T-helper 1 cell treated with Interleukin-12 subunit alpha and Interleukin-12 subunit beta and Interleukin-4 antibody, amounts not matched to agents 30 ng/mL and 1 ng/mL, for 36 hours (primary cell): ENCODE measurements at places on chromosomes 2 and 18. TPM values are rescaled to one million over a fixed set of nuclear protein-coding genes. Genes with fewer than 3 reads are reported as not detected.

Gene KIAA1328
- total RNA-seq = 8.6 and 8.8 TPM in 2 replicates

Gene CNRIP1
- total RNA-seq = not detected in 2 replicates

Gene TAF4B
- total RNA-seq = 9.4 TPM in 2 replicates

Gene TM4SF20
- total RNA-seq = not detected in 2 replicates

Gene CPLX4
- not detected in 2 replicates for total RNA-seq

Gene DLX2
- not detected in 2 replicates for total RNA-seq

Gene RFTN2
- total RNA-seq = not detected in 2 replicates

Gene INHA
- total RNA-seq = not detected in 2 replicates
